ENCODE measurements at places on chromosomes 6 and 20. TPM values are rescaled to one million over a fixed set of nuclear protein-coding genes. Genes with fewer than 3 reads are reported as not detected.

DYNLT2 gene
- 2.9 TPM for total RNA-seq

PACSIN1 gene
- total RNA-seq: 4.5 TPM

GDAP1L1 gene
- not detected for total RNA-seq

- no peaks in the 10 kb centered on the region for H3K36me3 ChIP-seq
- no peak overlapping the region for H3K27ac ChIP-seq
- no peak overlapping the region for H3K4me3 ChIP-seq
- no peak for DNase-seq
- H3K4me1 ChIP-seq: no peaks in the 10 kb centered on the region
These were observed 87.7 kb downstream of the TFAP2C start for GRCh38 chr20:56716806-56717205.

- H3K27me3 ChIP-seq: no peaks in the 10 kb centered on the region
- no peak overlapping the region for H3K4me3 ChIP-seq
- DNase-seq: no peak
- no peak overlapping the region for H3K27ac ChIP-seq
- no peaks in the 10 kb centered on the region for H3K36me3 ChIP-seq
These were observed 347.9 kb upstream of the SPTLC3 start for GRCh38 chr20:12660918-12661317.
